ENCODE measurements at places on chromosomes 4 and X. TPM values are rescaled to one million over a fixed set of nuclear protein-coding genes. Genes with fewer than 3 reads are reported as not detected.

DNA sequence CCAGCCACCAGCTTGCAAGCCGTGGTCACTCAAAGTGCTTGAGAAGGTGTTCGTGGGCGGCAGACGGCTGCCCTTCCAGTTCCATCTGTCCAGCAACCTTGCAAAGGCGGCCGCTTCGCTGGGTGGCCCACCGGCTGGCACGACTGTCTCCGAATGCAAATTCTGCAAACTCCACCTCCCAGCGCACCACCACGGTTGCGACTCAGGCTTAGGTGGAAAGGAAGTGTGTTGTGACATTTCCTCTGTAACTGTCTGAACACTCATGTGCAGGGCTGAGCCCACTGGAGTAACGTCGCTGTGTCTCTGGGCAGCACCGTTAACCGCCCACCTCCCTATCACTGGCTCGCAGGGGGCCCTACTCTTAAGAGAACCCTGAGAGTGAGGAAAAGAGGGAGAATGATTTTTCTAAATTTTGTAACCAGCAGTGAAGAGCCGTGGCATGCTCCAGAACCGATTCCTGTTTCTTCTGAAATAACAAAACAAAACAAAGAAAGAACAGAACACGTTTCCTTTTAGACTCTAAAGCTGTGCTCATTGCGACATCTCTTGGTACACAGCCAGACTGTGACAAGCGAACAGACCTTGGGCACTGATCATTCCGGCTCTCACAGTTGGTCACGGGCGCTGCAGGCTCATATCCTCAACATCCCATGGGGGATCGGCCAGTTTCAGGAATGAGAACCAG is at the start of gene P2RY8:
TSS of gene P2RY8 (minus strand) at position 155 of the 685 bp plus-strand sequence. CDS start 70,627 bp downstream, outside the sequence.
- DNase-seq, result peak; percentile 63

- DNase-seq, result peak; percentile 4
These were observed 68.0 kb upstream of the GRID2 start for GRCh38 chr4:92235731-92236130.

- no peak for DNase-seq
These were observed 14.3 kb downstream of the ZRSR2 start for GRCh38 chrX:15804563-15804962.

DNA sequence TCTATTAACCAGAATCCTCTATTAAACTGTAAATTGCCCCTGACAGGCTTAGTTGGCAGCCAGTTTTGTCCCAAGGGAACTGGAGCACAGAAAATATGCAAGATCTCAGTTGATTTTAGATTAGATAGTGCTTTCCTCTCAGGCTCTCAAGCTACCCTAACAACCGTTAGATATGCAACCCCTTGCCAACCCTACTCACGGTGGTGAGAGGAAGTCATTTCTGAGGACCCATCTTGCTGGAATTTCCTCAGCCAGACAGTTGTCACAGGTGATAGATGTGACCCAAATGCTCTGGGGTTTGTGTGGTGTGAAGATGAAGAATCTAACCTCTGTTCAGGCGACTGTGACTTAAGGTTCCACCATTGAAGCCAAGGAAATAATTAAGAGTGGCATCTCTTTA is 447.1 kb downstream of the MID1IP1 start:
- no peak for DNase-seq

- DNase-seq, result no peak
These were observed 86.1 kb downstream of the SYNPO2 start for GRCh38 chr4:118974758-118975157.

DNA sequence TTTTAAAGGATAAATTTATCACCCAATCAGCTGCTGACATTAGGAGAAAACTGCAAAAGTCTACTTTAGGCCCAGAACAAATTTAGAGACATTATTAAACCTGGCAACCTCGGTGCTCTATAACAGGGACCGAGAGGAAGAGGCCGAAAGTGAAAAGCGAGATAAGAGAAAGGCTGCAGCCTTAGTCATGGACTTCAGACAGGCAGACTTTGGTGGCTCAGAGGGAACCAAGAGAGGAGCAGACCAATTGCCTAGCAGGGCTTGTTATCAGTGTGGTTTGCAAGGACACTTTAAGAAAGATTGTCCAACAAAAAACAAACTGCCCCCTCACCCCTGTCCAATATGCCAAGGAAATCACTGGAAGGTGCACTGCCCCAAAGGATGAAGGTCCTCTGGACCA is 12.8 kb upstream of the UGT2B10 start:
- DNase-seq, result no peak

DNA sequence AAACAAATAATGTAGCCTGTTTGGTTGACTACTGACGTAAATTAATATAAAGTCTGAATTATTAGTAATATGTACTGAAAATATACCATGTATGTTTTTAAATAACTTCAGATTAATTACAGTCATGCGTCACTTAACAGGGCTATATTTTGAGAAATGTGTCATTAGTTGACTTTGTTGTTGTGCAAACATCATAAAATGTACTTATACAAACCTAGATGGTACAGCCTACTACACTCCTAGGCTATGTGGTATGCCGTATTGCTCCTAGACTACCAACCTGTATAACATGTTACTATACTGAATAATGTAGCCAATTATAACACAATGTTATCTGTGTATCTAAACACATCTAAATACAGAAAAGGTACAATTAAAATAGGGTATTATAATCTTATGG is 66.6 kb downstream of the RNF150 start:
- no peak for DNase-seq

- DNase-seq, result no peak
These were observed 428.2 kb upstream of the GALNT7 start for GRCh38 chr4:172740434-172740833.

DNA sequence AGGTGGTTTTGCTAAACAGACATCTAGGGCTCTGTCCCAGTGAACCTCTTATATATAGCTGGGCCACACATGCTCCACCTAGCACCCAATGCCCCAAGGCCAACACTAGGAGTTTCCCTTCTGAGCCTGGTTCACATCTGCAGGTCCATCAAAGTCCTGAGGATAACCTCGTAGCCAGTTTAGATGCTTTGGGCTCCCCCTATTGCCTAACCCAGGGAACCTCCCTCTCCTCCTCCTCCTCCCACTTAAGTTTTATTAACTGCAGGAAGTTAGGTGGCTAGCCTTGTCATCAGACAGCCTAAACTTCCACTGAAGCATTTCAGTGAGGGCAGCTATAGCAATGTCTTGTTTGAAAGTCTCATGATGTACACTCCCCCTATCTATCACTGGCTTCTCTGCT is 88.0 kb downstream of the GUCY2F start:
- no peak for DNase-seq

- DNase-seq, result no peak
These were observed 27.0 kb downstream of the ENPP6 start for GRCh38 chr4:184190711-184191110.

- no peak for DNase-seq
These were observed 99.1 kb upstream of the AFAP1 start for GRCh38 chr4:8038719-8039251.

DNA sequence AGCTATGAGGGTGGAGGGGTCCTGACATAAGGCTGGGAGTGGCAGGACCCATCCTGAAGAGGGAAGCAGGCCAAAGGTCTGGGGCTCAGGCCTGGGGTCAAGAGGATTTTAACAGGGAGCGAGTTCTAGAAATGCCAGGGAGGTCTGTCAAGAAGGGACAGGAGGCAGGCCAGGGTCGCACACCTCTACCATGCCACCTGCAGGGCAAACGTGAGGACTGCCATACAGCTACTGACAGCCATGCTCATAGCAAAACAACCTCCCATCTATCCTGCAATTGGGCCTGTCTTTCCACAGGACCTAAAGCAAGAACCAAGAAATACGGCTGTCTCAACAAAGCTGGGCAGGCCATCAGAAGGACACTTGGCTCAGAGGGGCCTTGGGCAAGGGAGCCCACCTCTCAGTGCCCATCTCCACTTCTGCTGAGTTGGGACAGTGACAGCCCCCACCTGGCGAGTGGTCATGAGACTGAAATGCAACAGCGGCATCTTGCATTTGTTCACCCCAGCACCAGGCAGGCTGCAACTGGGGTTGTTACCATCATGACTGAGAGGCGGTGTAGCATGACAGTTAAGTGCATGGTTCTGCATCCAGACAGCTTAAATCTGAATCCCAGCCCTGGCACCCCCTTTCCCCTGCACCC is 92.7 kb downstream of the WFS1 start:
- DNase-seq, result no peak

DNA sequence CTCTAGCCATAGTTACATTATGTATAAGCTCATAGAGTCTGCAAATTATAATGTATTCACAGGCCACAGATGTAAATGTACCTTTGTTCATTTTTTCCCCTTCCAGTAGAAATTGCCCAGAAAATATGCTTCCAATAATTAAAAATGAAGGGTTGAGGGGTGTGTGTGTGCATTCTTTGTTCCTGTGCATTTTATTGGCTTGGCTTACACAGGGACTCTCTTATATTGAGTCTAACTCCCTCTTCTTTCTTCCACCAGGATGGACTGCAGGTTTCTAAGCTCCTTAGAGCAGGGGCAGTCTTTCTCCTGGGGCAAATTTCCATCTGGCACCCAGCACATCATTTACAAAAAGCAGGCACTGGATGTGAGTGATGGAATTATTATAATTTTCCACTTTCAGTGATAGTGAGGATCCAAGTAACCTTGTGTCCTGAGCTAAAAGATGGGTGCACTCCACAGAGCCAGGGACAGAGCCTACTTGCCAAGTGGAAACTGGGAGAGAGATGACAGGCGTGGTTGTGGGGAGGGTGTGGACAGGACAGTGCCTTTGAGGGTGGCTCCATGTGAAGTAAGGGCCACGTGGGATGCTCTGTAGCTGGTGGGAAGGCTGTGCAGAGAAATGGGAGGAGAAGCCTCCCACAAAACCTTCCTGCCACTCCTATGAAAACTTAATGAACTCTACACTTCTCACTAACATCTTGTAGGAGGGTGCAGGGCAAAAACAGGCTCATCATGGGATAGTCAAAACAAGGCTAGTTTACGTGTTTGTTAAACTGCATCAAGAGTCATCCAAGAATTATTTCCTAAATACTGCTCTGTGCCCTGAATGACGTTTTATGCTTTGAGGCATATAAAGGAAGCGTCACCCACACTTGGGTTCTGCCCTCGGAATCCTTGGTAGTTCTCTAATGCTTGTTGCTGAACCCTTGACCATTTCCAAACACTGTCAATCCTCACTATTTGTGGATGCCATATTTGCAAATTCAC is 16.0 kb downstream of the IGFBP7 start:
- no peak for DNase-seq

DNA sequence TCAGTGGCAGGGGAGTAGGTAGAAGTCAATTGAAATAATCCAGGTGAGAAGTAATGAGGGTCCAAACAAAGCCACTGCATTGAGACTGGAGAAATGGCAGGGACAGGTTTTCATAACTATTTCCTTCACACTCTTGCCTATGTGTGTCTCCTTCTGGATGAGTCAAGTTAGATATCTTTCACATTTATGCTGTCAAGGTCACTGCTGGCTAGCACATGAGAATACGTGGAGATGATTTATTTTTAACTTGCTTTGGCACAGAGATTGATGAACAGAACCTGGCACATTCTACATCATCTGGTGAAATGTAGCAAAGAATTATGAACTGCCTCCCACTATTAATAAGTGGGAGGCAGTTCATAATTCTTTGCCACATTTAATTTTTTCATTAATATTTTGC is 66.7 kb upstream of the BOD1L1 start:
- DNase-seq, result no peak

- DNase-seq, result no peak
These were observed 103.3 kb downstream of the THOC2 start for GRCh38 chrX:123629502-123629901.

DNA sequence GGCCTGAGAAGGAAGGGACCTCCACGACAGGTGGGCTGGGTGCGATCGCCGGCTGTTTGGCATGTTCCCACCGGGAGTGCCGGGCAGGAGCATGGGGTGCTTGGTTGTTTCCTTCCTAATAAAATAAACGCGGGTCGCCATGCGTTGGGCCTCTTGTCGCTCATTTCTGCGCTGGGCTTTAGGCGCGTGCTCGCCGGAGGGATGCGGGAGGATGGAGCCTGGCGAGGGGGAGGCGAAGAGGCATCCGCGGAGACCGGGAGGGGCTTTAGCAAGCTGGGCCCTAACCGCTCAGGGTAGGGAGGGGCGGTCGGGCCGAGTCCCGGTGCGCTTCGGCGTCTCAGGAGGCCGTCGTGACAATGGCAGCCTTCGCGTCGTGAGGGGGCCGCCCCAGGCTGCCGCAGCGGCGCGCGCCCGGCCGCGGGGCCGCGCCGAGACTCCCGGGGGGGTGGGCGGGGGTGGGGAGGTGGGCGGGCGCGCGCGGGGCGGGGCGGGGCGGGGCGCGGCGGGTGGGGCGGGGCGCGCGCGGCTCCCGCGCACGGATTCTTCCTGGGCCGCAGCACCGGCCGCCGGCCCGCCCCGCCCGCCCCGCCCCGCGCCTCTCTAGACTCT is 476 bp upstream of the GDI1 start:
- no peak for DNase-seq

GRCh38 chr4:156971165-156971675 is 379 bp downstream of the PDGFC start:
- no peak for DNase-seq

GRCh38 chrX:7076245-7076661 is 71.3 kb upstream of the STS start:
- DNase-seq, result no peak

DNA sequence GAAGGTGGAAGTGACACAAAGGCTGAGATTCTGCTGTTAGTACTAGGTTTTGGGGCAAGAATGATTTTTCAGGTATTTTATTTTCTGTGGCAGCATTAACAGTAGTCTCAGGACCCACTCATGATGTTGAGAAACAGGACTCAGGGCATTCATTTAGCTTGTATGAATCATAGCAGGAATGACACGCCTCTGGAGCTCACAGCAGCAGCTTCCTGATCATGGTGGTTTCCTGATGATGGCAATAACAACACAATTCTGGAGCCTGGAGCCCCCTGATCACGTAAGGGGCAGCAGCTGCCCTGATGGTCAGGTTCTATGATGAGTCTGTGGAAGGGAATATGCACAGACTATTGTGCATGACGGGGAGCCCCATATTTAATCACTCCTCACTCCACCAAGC is 47.0 kb downstream of the TASL start:
- no peak for DNase-seq

The ZCCHC12 gene
- not detected for total RNA-seq

The LINC00632 gene
- total RNA-seq, result 1.2 TPM

The FAM149A gene
- 101 TPM for total RNA-seq

The SOWAHB gene
- total RNA-seq, result 12.6 TPM

The VCX gene
- total RNA-seq, result not detected

The TCEAL6 gene
- total RNA-seq, result not detected

The CT45A1 gene
- not detected for total RNA-seq

The ZNF157 gene
- not detected for total RNA-seq

The TBC1D8B gene
- total RNA-seq, result 38.5 TPM

The PNMA5 gene
- total RNA-seq, result not detected

The FREM3 gene
- total RNA-seq, result not detected

The KLKB1 gene
- total RNA-seq, result 0.73 TPM

All from stomach (tissue), 19 donors.